ENCODE measurements at places on chromosomes 3 and 15.

GRCh38 chr3:131349946-131350347 is 31.6 kb upstream of the NUDT16 start:
- no peak overlapping the region for H3K27ac ChIP-seq
- peaks cover 4% of the 10 kb centered on the region for H3K36me3 ChIP-seq
- peaks cover 4% of the 10 kb centered on the region for H3K4me1 ChIP-seq

DNA sequence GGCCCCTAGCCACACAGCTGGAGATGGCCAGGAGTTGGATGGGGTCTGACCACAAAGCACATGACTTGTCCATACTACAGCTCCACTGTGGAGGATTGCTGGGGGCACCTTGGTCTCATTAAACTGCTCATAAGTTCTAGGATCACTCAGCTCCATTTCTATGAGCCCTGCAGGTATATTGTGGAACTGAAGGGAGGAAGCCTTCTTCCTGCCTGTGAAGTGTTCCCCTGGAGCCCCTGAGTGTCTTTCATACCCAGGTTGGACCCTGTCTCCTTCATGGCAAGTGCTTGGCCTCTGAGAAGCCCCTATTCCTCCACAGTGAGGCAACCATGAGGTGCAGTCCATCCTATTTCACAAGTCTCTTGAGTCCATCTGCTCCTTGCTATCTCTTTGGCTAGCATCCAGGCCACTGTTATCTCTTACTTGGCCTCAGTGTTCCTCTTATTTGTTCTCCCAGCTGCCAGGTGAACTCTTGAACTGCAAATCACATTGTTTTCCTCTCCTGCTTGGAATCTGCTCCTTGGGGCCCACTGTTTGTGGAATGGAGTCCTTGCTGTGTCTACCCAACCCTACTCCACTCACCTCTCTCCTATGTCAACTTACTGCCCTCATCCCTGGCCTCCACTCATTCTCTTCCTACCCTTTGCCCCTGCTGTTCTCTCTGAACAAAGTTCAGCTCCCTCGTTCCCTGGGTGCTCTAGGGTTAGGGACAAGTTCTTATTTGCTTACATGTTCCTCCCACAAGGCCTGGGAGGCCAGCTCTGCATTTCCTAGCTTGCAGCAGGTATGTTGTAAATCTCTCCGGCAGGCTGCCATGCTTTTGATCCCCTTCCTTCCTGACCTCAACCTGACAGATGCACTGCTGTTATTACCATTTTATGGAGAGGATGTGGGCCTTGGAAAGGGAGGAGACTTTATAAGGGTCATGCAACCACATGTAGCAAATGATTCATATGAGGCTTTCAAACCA is 1.2 kb downstream of the ACOX2 start:
- no peaks in the 10 kb centered on the region for H3K27me3 ChIP-seq
- H3K4me1 ChIP-seq: peaks cover 22% of the 10 kb centered on the region
- DNase-seq: no peak
- peak overlapping the region; percentile 57 for H3K27ac ChIP-seq
- H3K4me3 ChIP-seq: no peak overlapping the region

DNA sequence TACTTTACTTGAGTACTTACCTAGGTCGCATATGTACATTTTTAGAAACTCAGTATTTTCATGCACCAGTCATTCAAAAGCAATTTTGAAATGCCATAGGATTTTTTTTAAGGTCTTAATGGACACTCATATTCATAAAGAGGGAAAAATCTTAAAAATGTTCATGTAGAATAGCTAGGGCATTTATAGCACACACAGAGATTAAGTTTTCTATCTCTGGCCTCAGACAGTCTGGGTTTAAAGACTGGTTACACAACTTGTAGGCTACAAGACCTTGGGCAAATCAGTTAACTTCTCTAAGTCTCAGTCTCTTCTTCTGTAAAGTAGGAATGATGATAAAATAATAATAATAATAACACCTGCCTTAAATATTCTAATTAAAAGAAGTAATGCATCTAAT is 48.5 kb upstream of the UBP1 start:
- no peaks in the 10 kb centered on the region for H3K27me3 ChIP-seq
- H3K4me3 ChIP-seq: no peak overlapping the region
- H3K27ac ChIP-seq: no peak overlapping the region
- peaks cover 1% of the 10 kb centered on the region for H3K4me1 ChIP-seq

DNA sequence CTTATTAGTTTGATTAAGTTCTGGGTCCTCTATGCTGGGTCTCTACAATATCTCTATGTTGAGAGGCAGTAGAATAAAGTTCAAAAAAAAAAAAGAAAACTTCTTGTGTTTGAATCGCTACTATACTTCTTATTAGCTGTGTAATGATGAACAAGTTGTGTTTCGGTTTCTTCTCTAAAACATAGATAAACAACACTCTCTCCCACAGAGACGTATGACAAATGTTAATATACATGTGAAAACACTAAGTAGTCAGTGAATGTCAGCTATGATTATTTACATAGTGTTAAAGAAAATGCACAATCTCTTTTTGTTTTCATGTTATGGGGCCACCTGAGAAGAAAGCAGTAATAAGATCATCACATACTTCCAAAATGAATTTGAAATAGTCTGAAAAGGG is 45.3 kb downstream of the ACAP2 start:
- H3K27ac ChIP-seq: no peak overlapping the region
- H3K36me3 ChIP-seq: no peaks in the 10 kb centered on the region
- no peak for DNase-seq
- peaks cover 26% of the 10 kb centered on the region for H3K4me1 ChIP-seq

- peaks cover 25% of the 10 kb centered on the region for H3K27me3 ChIP-seq
- no peaks in the 10 kb centered on the region for H3K36me3 ChIP-seq
- no peak for DNase-seq
These were observed 79.0 kb downstream of the THSD4 start for GRCh38 chr15:71194286-71194685.

- peak overlapping the region; percentile 91 for H3K4me3 ChIP-seq
- no peak for DNase-seq
- H3K4me1 ChIP-seq: peaks cover 17% of the 10 kb centered on the region
- H3K27ac ChIP-seq: peak overlapping the region; percentile 99
These were observed 716 bp upstream of the KLHL24 start for GRCh38 chr3:183634707-183635106.

DNA sequence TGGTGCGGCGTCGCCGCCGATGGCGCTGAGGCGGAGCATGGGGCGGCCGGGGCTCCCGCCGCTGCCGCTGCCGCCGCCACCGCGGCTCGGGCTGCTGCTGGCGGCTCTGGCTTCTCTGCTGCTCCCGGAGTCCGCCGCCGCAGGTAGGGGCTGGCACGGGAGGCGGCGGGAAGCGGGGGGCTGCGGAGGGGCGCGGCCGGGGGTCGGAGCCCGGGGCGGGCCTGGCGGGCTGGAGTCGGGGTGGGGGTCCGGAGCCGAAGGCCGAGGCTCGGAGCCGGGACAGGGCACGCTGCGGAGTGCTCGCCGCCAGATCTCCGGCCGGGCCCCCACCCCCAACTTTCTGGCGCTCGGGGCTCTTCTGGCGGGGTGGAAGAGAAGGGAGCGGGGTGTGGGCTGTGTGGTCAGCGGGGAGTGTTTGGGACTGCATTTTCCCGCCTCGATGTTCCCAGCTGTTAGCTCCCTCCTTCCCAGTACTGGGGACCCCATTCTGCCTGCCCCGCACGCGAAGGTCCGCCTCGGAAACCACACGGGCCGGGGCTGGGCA is 299 bp downstream of the TYRO3 start:
- peaks cover 5% of the 10 kb centered on the region for H3K27me3 ChIP-seq
- H3K27ac ChIP-seq: peak overlapping the region; percentile 2
- peak overlapping the region; percentile 86 for H3K4me3 ChIP-seq
- peaks cover 49% of the 10 kb centered on the region for H3K4me1 ChIP-seq
- H3K36me3 ChIP-seq: peaks cover 2% of the 10 kb centered on the region

GRCh38 chr3:66561367-66561766 is 60.5 kb upstream of the LRIG1 start:
- no peak overlapping the region for H3K4me3 ChIP-seq
- DNase-seq: no peak
- no peaks in the 10 kb centered on the region for H3K27me3 ChIP-seq
- no peaks in the 10 kb centered on the region for H3K36me3 ChIP-seq
- no peaks in the 10 kb centered on the region for H3K4me1 ChIP-seq

GRCh38 chr3:117486719-117487716 is 777.4 kb downstream of the TUSC7 start:
- no peak for DNase-seq
- no peaks in the 10 kb centered on the region for H3K36me3 ChIP-seq
- H3K27ac ChIP-seq: no peak overlapping the region
- H3K27me3 ChIP-seq: no peaks in the 10 kb centered on the region
- no peaks in the 10 kb centered on the region for H3K4me1 ChIP-seq

DNA sequence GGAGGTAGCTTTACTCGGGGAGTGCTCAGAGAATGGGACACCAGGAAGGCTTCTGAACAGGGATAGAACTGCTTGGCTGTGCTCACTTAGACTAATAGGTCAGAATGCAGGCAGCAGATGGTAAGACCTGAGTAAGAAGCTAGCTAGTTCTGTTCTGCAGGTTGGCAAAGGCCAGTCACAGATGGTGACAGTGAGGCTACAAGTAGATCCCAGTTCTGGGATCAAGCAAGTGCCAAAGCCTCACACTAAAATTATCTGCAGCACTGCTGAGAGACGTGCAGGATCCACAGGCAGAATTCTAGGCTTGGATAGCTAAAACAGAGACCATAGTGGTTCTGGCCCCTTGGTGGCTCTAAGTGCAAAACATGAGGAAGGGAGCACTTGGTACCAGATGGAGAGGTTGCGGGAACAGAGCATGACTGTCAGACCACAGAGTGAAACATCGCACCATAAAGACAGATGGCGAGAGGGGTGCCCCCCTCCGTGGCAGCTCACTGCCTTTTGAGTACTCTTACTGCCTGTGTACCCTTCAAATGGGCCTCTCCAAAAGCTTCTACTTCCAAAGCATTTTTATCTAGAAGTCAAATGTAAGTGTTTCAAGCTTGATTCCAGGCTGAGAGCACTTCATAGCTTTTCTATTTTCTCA is 3.6 kb upstream of the GLCE start:
- no peak for DNase-seq
- peaks cover 9% of the 10 kb centered on the region for H3K4me1 ChIP-seq
- H3K27me3 ChIP-seq: peaks cover 10% of the 10 kb centered on the region

DNA sequence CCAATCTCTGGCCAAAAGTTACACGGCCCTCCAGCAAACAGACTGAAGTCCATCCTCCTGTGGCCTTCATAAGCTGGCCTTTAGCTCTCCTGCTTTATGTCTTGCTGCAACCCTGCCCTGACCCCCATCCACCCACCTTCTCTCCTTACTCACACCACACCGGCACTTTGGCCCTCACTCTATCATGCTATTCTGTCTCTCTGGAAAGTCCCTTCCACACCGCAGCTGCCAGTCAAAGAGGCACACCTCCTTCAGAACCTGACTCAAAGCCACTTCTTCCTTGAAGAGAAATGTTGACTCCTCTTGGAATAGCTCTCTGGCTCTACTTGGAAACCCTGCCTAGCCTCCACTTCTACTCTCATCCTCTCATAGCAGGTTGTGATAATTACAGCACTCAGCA is 4.5 kb downstream of the GPR156 start:
- peaks cover 51% of the 10 kb centered on the region for H3K27me3 ChIP-seq
- no peak for DNase-seq
- H3K36me3 ChIP-seq: no peaks in the 10 kb centered on the region
- no peak overlapping the region for H3K4me3 ChIP-seq

DNA sequence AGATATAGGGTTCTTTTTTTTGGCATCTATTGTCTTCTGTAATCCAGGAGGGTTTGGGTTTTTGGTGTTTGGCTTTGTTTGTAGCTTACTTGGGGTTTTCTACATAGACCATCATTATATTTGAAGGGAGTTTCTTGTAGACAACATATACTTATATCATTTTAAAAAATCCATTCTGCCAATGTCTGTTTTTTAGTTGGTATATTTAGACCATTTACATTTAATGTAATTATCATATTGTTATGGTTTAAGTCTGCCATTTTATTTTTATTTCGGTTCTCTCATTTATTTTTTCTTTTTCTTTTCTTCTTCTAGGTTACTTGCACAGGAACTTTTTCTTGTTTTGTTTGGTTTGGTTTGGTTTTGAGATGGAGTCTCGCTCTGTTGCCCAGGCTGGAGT is 5.5 kb upstream of the MGLL start:
- H3K27ac ChIP-seq: no peak overlapping the region
- H3K4me3 ChIP-seq: no peak overlapping the region
- H3K4me1 ChIP-seq: peaks cover 1% of the 10 kb centered on the region
- DNase-seq: no peak

GRCh38 chr3:123332124-123332641 is 116.7 kb downstream of the ADCY5 start:
- no peak for DNase-seq
- no peak overlapping the region for H3K4me3 ChIP-seq
- H3K27me3 ChIP-seq: no peaks in the 10 kb centered on the region
- no peak overlapping the region for H3K27ac ChIP-seq

DNA sequence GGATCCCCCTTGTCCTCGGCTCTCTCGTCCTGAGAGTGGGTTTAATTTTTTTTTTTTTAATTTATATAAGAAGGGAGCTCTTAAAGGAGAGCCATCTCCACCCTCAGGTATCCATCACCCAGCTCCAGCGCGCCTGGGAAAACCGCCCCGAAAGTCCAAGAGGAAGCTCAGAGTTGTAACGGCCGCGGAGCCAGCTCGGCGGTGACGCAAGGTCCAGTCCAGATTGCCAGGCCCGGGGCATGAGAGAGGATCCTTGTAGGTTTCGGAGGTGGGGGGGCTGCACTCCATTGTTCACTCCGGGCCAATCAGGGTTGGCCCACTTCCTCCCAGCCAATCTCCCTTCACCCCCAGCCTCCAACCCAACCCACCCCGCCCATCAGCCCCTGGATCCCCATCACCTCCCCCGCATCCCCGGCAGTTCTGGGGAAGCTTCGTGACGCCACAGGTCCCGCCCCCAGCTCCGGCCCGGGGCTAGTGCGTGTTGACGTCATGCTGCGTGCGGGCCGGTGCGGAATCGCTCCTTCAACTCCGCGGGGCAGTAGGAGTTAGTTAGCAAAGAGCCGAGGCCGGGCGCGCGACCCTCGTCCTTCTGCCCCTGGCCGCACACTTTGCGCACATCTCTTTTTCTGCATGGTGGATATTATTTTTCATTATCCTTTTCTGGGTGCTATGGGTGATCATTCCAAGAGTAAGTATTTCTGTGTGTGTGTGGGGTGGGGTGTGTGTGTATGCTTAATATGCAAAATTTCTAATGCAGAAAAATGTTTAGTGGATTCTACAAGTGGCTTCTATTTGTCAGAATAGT is at the start of gene ISL2:
Gene ISL2, plus strand, starts transcription at position 520 of the 805 bp plus-strand sequence. Its CDS starts 111 bp downstream, at position 631.
- H3K4me3 ChIP-seq: peak within 1 kb of the TSS; percentile 67
- H3K36me3 ChIP-seq: no peaks in the 10 kb centered on the region
- peak; percentile 52 for DNase-seq
- H3K4me1 ChIP-seq: peaks cover 28% of the 10 kb centered on the region
